ENCODE measurements at places on chromosomes 12 and 14.

DNA sequence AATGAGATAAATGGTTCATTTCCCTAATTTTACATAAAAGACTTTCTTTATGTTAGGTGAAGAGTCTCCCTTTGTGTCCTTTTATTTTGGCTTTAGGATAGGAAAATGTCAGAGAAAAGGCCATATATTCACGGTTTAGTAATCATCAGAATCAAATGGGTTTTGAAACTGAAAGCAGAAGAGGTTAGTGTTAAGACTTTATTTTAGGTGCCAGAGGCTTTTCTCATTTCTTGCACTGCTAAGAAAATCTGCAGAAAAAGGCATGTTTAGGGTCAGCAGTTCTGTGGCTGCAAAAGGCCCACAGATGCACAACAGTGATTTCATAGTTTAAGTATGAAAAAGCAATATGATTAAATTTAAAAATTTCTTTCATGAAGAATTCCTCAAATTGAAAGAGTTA is 80.4 kb upstream of the SINHCAF start:
- DNase-seq, result no peak

- DNase-seq, result no peak
These were observed 12.4 kb upstream of the ARF6 start for GRCh38 chr14:49880267-49881064.

- DNase-seq, result no peak
These were observed 127.5 kb downstream of the SMOC1 start for GRCh38 chr14:70006699-70007098.

- DNase-seq, result peak; percentile 52
These were observed 102.7 kb downstream of the TMEM30B start for GRCh38 chr14:61178226-61179060.

DNA sequence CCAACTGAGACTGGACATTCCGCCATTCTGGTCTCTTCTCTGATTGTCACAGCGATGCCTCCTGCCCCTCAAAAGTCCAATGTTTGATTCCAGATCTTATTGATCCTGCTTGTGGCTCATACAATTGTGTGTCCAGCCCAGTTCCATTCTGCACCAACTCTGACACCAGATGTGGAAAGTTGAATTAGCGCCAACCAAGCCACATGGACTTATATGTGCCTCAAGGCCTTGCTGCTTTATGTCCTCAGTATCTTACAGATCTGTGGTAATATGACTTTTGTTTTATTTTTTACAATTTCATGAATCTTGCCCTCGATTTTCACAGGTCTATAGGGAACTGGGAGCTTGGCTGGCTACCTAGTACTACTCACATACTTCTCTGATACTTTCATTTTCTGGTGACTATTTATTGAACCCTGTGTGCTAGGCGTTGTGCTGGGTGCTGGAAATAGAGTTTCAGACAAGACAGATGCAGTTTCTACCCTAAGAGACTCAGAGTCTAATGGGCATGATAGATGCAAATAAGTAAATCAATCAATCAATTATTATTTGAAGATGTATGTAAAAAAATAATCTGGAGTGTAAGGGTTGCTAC is 472.0 kb downstream of the TMTC2 start:
- DNase-seq, result no peak

GRCh38 chr14:93683226-93683625 is 105.1 kb downstream of the PRIMA1 start:
- no peak for DNase-seq

GRCh38 chr12:645563-646071 is 17.6 kb downstream of the NINJ2 start:
- no peak for DNase-seq

GRCh38 chr12:28552251-28552970 is 362.2 kb downstream of the CCDC91 start:
- no peak for DNase-seq

- DNase-seq, result peak; percentile 1
These were observed 1.4 kb downstream of the KRT2 start for GRCh38 chr12:52650520-52651081.

- peak; percentile 30 for DNase-seq
These were observed 29.4 kb downstream of the NUAK1 start for GRCh38 chr12:106109168-106109910.

DNA sequence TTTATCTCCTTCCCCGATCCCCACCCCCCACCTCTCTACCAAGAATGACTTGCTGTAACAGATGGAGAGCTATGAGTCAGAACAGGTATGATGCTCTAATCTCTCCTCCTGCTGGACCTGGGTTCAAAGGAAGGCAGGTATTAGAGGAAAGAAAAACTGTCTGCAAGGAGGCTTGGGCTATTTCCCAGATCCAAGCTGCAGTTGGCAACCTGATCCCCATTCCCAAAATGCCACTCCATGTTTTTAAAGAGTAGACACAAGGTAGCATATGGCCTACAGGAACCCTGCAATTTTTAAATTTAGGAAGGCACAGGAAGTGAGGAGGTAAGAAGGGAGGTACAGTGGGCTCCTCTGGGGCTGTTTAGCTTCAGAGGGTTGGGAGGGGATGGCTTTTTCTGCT is 33.0 kb downstream of the SRRM4 start:
- DNase-seq, result no peak

DNA sequence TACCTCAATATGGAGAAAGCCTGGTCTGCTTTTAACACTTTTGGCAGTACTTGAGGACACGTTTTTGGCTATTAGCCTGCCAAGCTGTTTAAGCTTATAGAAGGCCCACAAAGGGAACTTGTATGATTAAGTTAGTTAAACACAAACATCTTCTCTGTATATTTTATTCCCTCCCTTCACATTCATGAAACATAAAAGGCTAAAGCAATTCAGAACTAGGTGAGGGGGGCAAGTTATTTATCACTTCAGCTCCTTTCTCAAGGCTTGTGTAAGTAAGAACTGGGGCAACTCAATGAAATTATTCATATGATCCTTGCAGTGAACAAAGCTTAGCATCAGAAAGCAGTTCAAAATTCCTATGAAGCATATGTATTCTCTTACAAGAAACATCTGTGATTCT is 7.5 kb downstream of the PRICKLE1 start:
- no peak for DNase-seq

GRCh38 chr14:90397425-90398314 is 841 bp downstream of the CALM1 start:
- DNase-seq, result peak; percentile 67

DNA sequence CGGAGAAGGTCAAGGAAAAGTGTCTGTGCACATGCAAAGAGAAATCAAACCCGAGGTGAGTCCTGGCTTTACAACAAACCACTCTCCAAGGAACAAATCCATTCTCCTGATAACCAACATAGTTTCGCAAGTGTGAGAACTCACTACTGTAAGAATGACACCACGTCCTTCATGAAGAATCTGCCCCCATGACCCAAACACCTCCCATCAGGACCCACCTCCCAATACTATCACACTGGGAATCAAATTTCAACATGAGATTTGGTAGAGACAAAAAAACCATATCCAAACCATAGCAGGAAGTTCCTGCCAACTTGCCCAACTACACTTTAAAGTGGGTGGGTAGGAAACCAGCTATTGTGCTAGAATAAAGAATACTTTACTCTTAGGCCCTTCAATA is 2.4 kb upstream of the ERC1 start:
- no peak for DNase-seq

DNA sequence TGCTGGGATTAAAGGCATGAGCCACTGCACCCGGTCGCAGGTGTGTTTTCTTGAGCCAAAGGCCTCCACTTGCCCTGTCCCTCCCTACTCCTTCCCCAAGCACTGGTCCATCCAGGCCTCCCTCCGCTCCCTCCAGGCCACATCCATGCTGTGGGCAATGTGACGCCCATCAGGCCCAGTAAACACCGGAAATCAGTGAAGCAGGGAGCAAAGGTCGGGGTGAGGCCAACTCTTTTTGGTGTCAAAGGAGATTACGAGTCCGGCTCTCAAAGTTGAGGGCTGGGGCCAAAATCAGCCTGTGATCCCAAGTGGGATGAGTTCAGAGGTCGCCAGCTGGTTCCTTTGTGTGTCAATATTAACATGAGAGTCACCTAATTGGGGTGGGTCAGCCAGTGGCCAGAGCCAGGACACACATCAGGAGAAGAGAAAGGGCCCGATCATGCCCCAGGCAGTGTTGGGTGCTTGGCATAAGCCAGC is 195.7 kb downstream of the RBM19 start:
- DNase-seq, result no peak

DNA sequence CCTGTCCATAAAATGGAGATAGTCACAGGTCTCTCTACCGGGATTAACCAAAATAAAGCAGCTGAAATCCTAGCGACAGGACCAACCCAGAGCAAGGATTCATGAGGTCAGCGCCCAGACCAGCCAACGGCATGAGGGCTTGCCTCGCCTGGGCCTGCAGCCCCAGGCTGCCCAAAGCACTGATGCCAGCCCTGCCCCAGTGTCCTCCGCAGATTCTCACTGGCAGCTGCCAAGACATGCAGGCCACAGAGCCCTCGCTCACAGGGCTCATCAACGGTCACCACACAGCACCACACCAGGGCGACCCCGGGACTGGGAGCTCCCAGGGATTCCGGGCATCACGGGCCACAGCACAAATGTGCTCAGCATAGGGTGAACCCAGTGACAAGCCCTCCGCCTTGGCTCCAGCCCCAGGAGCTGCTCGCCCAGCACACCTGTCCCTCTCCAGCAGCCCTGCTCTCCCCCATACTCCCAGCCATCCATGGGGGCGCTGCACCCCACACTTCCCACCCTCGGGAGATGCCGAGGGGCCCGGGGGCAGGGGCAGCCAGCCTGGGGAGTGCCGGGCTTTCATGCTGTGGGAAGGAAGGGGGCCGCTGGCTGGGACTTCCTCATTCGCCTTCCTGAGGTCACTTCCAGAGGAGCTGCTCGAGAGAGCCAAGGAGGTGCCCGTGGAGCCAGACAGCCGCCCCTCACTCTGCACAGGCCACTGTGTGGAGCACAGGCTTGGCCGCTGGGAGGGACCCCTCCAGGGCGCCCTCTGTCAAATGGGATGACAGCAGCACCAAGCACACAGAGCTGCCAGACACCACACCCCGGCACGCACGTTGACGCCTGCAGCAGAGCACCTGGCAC is 14.1 kb downstream of the RAB35 start:
- DNase-seq, result no peak

- DNase-seq, result peak; percentile 45
These were observed 683 bp downstream of the CIPC start for GRCh38 chr14:77098529-77099353.

DNA sequence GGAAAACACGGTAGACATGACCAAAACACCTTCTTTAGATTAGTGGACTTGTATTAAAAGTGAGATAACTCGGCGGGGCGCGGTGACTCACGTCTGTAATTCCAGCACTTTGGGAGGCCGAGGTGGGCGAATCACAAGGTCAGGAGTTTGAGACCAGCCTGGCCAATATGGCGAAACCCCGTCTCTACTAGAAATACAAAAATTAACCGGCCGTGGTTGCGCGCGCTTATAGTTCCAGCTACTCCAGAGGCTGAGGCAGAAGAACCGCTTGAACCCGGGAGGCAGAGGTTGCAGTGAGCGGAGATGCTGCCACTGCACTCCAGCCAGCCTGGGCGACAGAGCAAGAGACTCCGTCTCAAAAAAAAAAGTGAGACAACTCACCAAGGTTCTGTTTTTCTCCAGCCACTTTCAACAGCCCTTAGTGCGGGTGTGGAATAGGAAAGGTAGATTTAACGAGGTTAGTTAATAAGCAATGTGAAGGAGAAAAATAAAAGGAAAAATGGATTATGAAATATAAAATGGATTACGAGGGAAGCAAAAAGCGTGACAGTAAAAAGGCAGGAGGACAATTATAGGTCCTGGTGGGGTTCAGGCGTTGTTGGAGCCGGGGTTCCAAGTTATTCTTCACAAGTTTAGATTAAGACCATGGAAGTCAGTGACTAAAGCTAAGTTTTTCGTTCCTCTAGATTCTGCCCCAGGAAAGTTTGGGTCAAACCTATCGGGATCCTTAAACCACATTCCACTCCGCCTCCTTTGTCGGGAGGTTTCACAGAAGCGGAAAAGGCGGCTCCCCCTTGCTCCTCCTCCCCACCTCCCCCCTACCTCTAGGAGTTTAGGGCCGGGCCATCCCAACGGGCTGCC is 534 bp downstream of the PPP2R3C start:
- DNase-seq, result peak; percentile 43

DNA sequence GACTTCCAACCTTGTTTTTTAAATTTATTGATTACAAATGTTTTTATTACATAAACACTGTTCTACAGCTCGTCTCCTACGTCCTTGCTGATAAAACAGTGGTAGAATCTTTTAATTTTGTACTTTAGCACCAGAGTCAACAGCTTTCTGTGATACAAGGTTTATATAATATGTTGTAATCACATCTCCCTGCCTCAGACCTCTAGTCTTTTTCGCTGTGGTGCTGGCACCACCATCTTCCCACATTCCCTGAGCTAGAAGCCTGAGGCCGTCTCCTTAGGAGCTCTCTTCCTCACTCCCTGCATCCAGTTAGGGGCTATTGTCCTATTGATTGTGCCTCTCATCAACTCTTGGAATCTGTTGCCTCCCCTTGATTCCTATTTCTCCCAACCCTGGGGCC is 17.1 kb downstream of the MTHFD1 start:
- DNase-seq, result peak; percentile 82

GRCh38 chr12:58583529-58583928 is 336.8 kb downstream of the LRIG3 start:
- DNase-seq, result no peak

- DNase-seq, result peak; percentile 74
These were observed 72.8 kb upstream of the ZDHHC17 start for GRCh38 chr12:76690921-76691700.

GRCh38 chr12:115232455-115233156 is 548.6 kb upstream of the TBX3 start:
- DNase-seq, result peak; percentile 76

DNA sequence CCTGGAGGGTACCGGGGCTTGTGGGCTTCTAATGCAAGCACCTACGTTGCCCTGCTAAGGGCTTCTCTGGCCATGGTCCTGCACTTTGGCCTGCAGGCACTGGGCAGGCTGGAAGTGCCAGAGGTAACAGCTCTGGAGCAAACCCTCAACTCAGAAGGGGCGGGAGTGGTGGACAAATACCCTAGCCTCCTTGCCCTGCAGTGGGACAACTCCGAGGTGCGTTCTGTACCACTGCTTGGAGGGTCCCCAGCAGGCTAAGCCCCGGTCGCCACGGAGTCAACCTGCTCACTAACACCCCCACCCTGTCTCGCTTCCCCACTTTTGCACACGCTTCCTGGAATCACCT is 20.4 kb upstream of the BEGAIN start:
- no peak for DNase-seq

- peak; percentile 2 for DNase-seq
These were observed 455.0 kb upstream of the TMEM132C start for GRCh38 chr12:127811988-127812387.

GRCh38 chr14:61525293-61526011 is 169.9 kb upstream of the HIF1A start:
- peak; percentile 99 for DNase-seq

GRCh38 chr12:7143564-7143963 is 13.4 kb downstream of the CLSTN3 start:
- no peak for DNase-seq

- DNase-seq, result no peak
These were observed 601.8 kb downstream of the SLC16A7 start for GRCh38 chr12:60197589-60197988.

All from trophoblast cell (in vitro differentiated cells and primary cell).